ENCODE measurements at places on chromosomes 13 and 19.
A peak's percentile ranks its signal among the peaks of the same experiment; 100 is the strongest.

GRCh38 chr13:112747256-112747655 lies 57.4 kb downstream of the ATP11A start:
- DNase-seq, result no peak

DNA sequence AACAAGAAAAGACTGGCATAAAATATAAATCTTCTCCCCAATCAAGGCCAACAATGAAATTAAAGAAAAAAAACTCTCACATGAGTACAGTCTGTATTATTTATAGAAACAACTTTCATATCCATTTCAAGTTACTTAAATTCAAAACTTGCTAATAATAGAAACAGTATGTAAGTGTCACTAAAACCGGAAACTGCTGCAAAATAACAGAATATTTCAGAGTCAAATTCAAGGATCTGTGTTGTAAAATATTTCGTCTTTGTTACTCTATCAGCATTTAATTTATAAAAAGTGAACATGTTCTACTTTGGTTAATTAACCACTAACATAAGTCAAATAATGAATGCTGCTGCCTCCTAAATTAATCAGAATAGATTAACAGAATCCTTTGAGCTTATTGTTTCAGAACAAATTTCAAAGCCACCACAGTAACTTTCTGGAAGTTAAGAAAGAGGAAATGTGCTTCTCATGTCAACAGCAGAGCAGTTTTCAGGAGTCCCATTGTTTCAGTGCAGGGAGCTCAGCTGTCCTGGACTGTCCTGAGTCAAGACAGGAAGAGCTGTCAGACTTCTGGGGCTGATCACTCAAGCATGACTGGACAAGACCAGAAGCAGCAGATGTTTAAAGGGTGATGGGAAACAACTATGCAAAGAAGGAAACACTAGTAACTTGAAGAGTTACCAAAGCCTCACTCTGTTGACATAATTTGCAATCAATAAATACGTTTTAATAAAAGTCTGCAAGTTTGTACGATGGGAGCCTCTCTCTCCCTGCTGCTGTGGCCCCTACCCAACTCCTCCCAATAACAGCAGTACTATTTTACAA lies 76.9 kb downstream of the FOXO1 start:
- DNase-seq, result no peak

GRCh38 chr19:4707956-4708650 lies 15.5 kb downstream of the DPP9 start:
- DNase-seq, result no peak

- no peak for DNase-seq
Observed at GRCh38 chr13:23572836-23573235, 2.6 kb downstream of the TNFRSF19 start.

GRCh38 chr19:50322931-50323781 lies 6.0 kb downstream of the KCNC3 start:
- DNase-seq, result no peak

DNA sequence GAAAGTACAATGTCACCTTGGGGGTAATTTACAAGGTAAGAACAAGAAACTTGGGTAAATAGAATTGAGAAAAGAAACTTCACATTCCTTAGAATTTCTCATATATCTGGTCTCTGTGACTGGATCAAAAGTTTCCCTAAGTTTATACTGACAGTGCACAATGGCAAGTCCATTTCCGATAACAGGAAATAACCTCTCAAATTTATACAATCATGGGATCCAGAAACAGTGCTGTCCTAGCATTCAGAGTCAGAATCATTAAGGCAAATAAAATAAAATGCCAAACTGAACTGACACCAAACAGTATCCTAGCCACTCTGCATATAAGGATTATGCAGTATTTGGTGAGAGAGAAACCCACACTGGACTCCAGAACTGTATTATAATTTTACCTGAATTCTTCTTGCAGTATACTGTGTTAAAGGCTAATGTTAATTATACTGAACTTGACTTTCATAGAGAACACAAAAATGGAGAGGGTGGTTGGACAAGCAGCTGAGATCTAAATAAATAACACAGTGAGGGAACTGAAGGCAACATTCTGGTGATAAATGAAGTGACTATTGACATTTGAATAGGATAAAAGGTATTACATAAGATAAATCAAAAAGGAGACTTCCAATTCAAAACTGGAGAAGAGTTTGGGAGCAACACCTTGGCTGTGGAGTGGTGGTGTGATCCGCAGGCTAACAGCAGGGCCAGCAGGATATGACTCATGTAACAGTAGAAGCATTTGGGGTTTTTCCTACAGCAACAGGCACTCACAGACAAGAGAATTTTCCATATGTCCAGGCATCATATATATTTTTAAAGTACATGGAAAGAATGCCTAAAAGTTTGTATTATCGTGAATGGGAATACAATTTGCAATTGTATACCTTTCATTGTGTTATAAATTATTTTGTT lies 932.5 kb upstream of the MIR17HG start:
- no peak for DNase-seq

DNA sequence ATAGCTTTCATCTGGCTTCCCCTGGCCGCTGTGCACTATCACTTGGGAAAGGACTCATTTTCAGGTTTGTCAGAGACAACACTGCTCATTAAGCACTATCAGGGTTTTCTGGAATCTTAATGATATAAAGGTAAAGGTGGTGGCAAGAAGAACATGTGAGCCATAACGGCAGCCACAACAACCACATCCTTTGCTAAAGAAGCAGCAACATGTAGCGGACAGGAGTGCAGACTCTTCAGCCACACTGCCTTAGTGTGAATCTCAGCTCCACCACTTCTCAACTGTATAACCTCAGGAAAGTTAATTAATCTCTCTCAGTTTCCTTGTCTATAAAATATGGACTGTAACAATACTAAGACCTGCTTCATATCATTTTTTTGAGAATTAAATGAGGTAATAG lies 24.1 kb upstream of the MIR17HG start:
- DNase-seq, result no peak

DNA sequence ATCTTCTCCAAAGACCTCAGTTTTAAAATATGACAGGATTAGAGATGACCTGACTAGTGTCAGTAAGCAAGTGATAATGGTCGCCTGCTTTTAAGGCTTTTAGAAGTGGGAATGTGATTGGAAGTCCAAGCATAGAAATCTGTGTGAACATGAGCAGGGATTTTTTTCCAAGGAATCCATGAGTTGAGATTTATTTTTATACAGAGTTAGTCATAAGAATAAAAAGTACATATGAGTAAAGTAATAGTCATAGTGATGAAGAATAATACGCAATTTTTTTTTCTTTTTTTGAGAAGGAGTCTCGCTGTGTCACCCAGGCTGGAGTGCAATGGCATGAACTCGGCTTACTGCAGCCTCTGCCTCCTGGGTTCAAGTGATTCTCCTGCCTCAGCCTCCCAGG lies 1.6 kb downstream of the ZNF546 start:
- DNase-seq, result no peak

- no peak for DNase-seq
Observed at GRCh38 chr13:72403396-72404010, 323.9 kb downstream of the MZT1 start.

GRCh38 chr19:57443121-57443696 lies 8.1 kb downstream of the ZNF749 start:
- DNase-seq, result no peak

GRCh38 chr19:18964121-18964520 lies 23.1 kb upstream of the HOMER3 start:
- DNase-seq, result no peak

- DNase-seq, result no peak
Observed at GRCh38 chr13:30982906-30983305, 50.5 kb downstream of the TEX26 start.

GRCh38 chr13:94332359-94333096 lies 147.0 kb downstream of the DCT start:
- no peak for DNase-seq

GRCh38 chr13:65914716-65915115 lies 1315.4 kb downstream of the PCDH9 start:
- DNase-seq, result no peak

- no peak for DNase-seq
Observed at GRCh38 chr19:39681416-39681815, 22.9 kb upstream of the LGALS14 start.

GRCh38 chr19:42270346-42271044 lies 1.4 kb downstream of the CIC start:
- peak; percentile 74 for DNase-seq

DNA sequence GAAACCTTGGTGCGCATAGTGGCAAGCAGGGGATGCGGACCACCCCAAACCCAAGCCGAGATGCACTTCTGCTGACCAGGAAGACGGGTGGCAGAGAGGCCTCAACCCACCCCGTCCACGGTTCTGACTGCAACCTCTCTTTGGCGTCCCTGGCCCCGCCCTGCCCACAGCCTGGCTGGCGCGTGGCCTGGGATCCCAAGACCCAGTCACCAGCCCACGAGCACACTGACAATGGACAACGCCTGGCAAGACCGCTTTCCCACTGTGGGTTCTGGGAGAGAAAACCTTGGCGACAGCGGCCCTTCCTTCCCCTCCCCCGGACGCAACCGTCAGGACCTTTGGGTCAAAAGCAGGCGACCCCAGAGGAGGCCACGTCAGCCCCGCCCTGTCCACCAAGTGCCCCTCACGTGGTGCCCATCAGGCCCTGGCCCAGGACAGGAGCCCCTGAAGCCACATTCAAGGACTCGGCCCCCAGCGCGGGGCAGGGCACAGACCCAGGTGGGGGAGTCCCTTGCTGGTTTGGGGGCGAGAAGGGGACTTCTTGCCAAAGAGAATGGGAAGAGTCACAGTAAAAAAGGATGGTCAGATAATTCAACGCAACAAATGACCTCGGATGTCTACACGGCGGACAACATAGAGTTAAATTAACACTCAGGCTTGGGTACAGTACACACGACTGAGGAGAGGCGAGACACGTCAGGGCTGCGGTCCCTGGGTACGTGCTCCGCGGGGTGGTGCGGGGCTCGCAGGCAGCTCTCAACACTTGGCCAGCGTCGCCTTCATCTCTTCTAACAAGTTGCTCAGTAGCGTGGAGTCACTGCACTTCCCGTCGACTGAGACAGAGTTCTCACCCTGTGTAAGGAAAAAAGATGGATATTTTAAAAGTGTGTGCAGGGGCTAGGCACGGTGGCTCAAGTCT lies 5.0 kb downstream of the IZUMO4 start:
- DNase-seq, result no peak

- DNase-seq, result no peak
Observed at GRCh38 chr19:16160445-16160942, 12.8 kb downstream of the CIB3 start.

GRCh38 chr13:50290186-50290585 lies 274.9 kb downstream of the KCNRG start:
- DNase-seq, result no peak

DNA sequence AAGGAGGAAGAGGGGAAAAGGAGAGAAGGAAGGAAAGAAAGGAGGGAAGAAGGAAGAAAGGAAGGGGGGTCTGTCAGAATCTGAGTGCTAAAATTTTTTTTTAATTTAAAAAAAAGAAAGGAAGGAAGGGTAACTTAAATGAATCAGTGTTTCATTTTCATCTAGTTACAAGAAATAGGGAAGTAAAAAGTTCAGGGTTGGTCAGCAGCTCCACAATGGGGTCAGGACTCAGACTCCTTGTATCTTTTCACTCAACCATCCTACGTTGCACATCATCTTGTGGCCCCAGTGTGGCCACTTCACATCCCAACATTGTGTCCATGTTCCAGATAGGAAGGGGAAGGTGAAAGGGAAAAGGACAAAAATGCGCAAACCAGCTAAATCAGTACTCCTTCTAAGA lies 14.3 kb upstream of the FNDC3A start:
- DNase-seq, result no peak

DNA sequence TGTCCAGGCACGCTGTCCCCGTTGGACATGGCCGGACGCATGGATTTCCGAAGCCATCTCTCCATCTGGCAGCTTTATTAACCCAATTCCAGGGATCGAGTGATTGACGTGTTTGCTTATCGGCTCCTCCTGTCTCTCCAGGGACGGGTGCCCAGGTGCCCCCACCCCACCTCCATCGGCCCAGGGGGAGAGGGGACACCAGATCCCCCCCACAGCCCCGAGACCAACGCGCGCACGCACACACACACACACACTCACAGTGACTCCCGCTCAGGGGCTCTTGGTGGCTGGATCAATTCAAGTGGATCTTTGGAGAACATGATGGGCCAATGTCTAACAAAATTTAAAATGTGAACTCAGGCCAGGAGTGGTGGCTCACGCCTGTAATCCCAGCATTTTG lies 23.1 kb upstream of the ONECUT3 start:
- DNase-seq, result no peak

DNA sequence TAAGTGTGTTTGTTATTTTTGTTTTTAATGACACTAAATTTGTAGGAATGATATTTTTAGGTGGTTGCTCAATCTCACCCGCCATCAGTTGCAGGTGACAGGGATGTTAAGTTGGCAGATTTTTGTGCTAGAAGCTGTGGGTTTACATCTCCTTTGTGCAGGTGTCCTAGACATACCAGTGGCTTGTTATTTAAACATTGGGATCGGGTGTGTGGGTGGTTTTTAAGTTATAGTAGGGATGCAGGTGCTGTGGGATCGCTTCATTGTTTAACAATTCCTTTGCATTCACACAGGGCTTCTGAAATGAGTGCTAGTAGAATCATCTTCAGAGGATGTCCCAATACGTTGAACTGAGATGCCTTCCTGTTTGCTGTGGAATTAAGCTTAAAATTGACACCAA lies 100.0 kb downstream of the SHISA2 start:
- DNase-seq, result no peak

GRCh38 chr19:3494051-3494450 lies 6.4 kb downstream of the DOHH start:
- DNase-seq, result no peak

Measured in T follicular helper cell (primary cell).